Naive thymus-derived CD8-positive, alpha-beta T cell (primary cell): ENCODE measurements at places on chromosomes 12 and 14. TPM values are rescaled to one million over a fixed set of nuclear protein-coding genes. Genes with fewer than 3 reads are reported as not detected.

- H3K4me1 ChIP-seq, result peaks cover 13% of the 10 kb centered on the region
- DNase-seq, result no peak
- peak overlapping the region; percentile 56 for H3K27ac ChIP-seq
- no peak overlapping the region for H3K4me3 ChIP-seq
Observed at GRCh38 chr12:50188241-50188781, 21.1 kb upstream of the CERS5 start.

DNA sequence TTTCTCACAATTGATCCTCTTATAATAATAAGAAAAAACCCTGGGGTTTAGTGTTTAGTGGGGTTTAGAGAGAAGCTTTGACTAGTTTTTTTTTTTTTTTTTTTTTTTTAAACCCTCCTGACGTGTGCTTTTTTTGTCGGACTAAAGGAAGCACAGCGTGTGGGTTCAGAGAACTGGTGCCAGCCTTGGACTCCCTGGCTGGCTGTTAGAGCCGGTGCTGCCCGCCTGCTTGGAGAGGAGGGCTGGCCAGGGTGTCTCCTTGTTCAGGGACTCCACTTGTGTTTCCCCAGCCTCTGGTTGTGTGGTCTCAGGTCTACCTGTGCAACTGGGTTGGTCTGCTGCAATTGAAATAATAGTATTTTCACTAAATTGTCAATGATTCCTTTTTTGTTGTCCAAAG, 54.1 kb upstream of the ASPG start:
- no peak overlapping the region for H3K4me3 ChIP-seq
- H3K36me3 ChIP-seq, result no peaks in the 10 kb centered on the region
- H3K4me1 ChIP-seq, result no peaks in the 10 kb centered on the region
- H3K27ac ChIP-seq, result no peak overlapping the region

DNA sequence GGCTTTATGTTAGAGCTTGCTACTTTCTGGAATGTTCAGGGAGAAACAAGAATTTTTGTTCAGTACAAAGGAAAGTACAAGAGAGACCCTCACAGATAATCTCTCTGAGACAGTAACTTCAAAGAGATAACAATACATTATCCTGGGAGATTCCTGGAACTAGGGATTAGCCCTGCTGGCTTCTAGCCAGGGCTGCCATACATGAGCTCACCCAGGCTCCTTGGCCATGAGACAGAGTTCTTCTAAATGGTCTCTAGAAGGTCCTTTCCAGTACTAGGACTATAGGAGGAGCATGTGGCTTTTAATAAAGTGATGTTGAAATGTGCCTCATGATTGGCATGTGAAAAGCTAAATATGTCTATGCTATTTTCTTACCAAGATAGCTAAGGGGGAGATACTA, 342.5 kb downstream of the EMP1 start:
- no peaks in the 10 kb centered on the region for H3K4me1 ChIP-seq
- no peak for DNase-seq
- H3K36me3 ChIP-seq, result no peaks in the 10 kb centered on the region
- no peak overlapping the region for H3K27ac ChIP-seq
- H3K27me3 ChIP-seq, result peaks cover 3% of the 10 kb centered on the region
- H3K4me3 ChIP-seq, result no peak overlapping the region

- no peak for DNase-seq
- peaks cover 23% of the 10 kb centered on the region for H3K36me3 ChIP-seq
- no peak overlapping the region for H3K4me3 ChIP-seq
- peaks cover 6% of the 10 kb centered on the region for H3K4me1 ChIP-seq
Observed at GRCh38 chr12:53025250-53025649, 19.0 kb downstream of the EIF4B start.

DNA sequence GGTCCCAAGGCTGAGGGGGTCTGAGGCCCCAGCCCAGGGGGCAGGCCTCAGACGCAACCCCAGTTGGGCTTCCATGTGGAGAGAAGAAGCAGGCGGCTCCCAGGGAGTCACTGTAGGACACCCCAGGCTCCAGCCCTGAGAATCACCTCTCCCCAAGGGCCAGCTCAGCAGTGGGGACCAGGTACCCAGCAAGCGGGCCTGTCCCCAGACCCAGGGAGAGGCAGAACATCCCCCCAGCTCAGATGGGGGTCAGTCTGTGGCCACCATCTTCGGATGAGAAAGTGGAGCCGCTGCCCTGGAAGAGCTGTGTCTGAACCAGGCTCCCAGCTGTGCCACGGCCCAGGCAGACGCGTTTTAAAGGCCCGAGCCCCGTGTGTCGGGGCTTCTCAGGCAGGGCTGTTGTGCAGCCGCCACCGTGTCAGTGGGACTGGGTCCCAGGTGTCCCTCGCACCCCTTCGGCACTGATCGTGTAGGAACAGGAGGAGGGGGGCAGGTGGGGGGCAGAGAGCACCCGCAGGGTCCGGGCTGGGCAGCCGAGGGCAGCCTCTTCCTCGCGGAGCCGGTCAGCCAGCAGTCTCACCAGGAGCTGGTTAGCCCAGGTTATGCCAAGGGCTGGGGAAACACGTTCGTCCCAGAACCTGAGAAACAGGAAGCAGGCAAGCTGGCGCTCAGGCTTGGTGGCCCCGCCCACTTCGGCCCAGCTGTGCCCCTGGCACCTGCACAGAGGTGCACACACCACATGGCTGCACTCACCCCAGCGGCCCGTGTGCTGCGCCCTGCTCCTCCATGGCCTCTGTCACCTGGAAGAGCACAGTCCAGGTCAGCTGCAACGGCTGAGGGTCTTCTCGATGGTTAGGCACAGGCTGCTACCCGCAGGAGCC, 16.6 kb downstream of the XRCC3 start:
- H3K27ac ChIP-seq, result peak overlapping the region; percentile 41
- H3K36me3 ChIP-seq, result no peaks in the 10 kb centered on the region
- no peaks in the 10 kb centered on the region for H3K27me3 ChIP-seq
- no peak overlapping the region for H3K4me3 ChIP-seq

DNA sequence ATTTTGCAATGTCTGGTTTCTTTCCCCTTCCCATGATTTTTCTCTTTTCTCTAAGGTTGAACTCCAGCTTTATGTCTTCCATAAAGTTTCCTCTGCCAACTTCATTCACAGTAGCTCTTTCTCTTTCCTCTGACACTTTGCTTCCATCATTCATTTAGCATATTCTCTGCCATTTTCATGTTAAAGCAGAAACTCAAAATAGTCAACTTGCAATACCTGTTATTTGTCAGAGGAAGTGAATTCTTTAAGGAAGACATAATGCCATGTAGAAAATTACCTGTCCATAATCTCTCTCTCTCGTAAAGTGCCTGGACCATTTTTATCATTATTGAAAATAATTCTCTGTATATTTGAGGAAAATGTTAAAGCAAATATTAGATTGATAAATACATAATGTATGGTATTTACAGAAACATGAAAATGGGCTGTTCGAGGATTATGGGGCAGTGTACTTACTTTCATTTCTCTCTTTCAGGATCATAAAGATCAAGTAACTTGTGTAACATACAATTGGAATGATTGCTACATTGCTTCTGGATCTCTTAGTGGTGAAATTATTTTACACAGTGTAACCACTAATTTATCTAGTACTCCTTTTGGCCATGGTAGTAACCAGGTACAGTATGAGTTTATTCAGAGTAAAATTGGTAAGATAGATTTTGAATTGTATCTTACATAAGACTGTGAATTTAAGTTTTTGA, 12.6 kb downstream of the NEDD1 start:
- DNase-seq, result no peak
- peaks cover 29% of the 10 kb centered on the region for H3K4me1 ChIP-seq
- H3K27me3 ChIP-seq, result no peaks in the 10 kb centered on the region
- no peak overlapping the region for H3K27ac ChIP-seq
- peaks cover 52% of the 10 kb centered on the region for H3K36me3 ChIP-seq

- no peaks in the 10 kb centered on the region for H3K27me3 ChIP-seq
- H3K36me3 ChIP-seq, result no peaks in the 10 kb centered on the region
- no peak overlapping the region for H3K4me3 ChIP-seq
- no peak overlapping the region for H3K27ac ChIP-seq
- no peak for DNase-seq
Observed at GRCh38 chr14:95240859-95241813, 78.6 kb downstream of the CLMN start.

Gene DIO2
- not detected for total RNA-seq

Gene BLTP3B
- 22.4 TPM for total RNA-seq

Gene CPNE6
- total RNA-seq, result not detected

Gene ARHGEF25
- total RNA-seq, result 0.55 TPM
